Activated CD4-positive, alpha-beta memory T cell treated with anti-CD3 and anti-CD28 coated beads for 36 hours (primary cell): ENCODE measurements at places on chromosomes 2 and 18.

DNA sequence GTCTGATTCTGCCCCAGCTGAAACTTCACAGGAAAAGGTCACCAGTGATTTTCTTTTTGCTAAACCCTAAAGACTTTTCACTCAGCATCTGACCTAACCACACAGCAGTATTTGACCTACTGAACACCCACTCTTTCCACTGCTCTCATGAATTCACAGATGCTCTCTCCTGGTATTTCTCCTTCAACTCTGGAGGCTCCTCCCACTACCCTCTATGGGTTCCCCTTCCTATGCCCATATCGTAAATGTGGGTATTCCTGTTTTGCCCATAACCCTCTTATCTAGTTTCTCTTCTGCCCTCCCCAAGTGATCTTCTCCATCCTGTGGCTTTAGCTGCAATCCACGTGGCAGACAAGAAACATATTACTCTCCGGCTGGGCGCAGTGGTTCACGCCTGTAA lies 7.6 kb downstream of the PLEKHM3 start:
- peak; percentile 10 for DNase-seq

- no peak for DNase-seq
Measured at GRCh38 chr2:223487214-223487846, 114.8 kb downstream of the SCG2 start.

DNA sequence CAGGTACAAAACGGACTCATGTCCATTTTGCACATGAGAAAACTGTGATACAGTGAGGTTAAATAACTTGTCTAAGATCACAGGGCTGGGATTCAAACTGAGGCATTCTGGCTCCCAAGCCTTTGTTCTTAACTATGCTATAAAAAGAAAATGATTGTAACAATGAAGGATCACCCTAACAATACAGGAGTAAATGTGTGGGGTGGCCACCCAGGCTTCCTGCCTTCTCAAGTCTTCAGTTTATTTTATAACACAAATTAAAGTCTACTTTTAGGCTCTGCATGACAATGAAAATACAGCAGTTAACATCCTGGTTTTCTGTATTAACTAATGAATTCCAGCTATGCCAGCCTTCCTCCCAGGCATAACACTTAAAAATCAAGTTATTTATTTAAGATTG lies 7.6 kb downstream of the WDFY1 start:
- DNase-seq: no peak

- DNase-seq: no peak
Measured at GRCh38 chr18:332721-333510, 65.1 kb upstream of the THOC1 start.

- DNase-seq: no peak
Measured at GRCh38 chr18:72444798-72445155, 99.4 kb downstream of the CBLN2 start.

DNA sequence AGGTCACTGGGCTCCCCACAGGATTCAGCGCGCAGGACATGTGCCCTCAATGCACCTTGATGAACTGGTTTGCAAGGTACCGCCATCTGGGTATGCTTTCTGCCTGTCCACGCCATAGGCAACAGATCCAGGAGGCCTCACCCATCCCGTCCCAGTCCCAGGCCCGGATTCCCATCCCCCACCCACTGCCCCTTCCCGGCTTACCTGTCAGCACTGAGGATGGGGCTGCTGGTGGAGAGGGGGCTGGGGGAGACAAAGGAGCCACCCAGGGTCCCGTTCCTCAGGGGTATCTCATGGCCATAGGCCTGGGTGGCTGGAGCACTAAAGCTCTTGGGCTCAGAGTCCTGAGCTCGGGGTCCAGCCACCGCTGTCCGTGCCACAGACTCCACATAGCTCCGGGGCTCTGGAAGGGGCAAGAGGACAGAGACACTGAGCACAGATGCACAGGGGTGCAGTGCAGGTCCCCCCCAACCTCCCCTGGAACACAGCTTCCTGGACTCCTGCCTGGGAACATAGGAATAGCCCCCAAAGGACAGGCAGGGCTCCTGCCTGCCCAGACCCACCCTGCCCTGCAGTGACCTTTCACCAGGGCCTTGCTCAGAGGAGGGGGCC lies 181.2 kb downstream of the TNS1 start:
- no peak for DNase-seq

DNA sequence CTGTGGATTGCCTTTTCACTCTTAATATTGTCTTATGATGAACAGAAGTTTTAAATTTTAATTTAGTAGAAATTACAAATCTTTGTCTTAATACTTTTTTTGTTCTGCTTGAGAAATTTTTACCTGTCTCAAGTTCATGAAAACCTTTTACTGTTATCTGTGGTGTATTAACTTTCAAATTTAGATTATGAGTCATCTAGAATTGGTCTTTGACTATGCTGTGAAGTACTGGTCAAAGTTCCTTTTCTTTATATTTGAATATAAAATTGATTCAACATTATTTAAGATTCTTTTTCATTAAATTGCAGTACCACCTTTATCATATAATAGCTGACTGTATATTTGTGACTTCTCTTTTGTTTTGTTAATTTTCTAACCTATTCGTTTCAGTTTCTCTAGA lies 1385.5 kb upstream of the ZEB2 start:
- DNase-seq: no peak

GRCh38 chr2:95289253-95289652 lies 7.9 kb upstream of the KCNIP3 start:
- DNase-seq: no peak

DNA sequence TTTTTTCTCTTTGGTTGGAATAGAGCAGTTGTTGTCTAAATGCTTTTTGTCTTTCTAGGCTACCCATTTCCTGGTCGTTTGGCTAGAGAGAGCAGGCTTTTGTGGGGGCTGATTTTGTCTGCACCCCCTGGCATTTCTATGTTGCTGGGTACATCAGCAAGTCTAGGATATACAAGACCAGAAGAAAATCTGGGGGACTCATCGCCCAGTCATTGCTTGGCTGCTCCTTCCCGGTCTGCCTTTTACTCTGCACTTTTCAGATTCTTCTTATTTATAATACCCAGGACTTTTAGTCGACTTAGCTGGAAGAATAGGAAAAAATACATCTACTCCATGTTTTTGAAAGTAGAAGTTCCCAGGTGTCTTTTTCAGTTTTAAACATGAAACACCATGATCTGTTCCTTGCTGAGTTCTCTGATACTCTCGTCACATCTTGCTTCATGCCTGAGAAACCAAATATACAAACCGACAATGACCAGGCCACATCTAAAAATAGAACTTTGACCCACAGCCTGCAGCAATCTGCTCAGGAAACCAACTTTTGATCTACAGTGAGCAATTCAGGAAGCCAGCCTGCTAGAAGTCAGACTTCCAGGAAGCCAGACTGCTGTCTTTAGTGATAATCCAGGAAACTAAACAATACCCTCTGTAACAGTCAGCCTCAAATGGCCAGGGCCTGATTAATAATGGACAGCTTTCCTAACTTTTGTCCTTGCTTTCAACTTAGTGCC lies 163.8 kb upstream of the MEX3C start:
- DNase-seq: no peak

DNA sequence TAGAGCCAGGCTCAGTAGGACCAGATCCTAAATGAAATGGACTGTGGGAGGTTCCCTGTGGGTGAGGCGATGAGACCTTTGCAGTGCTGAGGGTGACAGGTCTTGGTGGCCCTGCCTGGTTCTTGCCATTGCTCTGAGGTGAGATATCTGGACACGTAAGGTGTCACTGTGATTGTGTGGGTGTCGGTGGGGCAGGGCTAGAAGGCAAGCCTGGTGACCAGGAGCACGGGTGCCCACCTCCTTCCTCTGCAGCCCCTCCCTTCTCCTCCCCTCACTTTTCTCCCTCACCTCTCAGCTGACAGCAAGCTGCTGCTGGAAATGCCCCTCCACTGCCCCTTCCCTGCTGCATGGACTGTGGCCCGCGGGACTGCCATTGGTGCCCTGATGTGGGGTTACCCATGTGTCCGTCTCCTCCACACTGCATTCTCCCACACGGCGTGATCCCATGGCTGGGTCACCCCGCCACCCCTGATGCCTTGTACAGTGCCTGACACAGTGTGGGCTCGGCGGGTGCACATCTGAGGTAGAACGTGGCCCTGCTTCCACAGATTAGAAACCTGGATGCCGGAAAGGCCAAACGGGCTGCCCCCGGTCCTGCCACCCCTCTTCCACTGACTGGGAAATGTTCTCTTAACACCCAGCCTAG lies 55.6 kb upstream of the FOSL2 start:
- no peak for DNase-seq

- no peak for DNase-seq
Measured at GRCh38 chr2:238225121-238225520, 14.7 kb downstream of the HES6 start.

- no peak for DNase-seq
Measured at GRCh38 chr2:150809103-150809502, 321.6 kb upstream of the RND3 start.

GRCh38 chr18:57624988-57625387 lies 3.4 kb upstream of the NARS1 start:
- DNase-seq: no peak

GRCh38 chr2:61167579-61167978 lies 5.6 kb downstream of the C2orf74 start:
- no peak for DNase-seq

GRCh38 chr2:239440511-239440959 lies 39.7 kb upstream of the HDAC4 start:
- DNase-seq: no peak

- DNase-seq: peak; percentile 89
Measured at GRCh38 chr2:26184555-26185303, 11.8 kb downstream of the GAREM2 start.

GRCh38 chr2:109685453-109685852 lies 71.3 kb downstream of the SOWAHC start:
- no peak for DNase-seq

DNA sequence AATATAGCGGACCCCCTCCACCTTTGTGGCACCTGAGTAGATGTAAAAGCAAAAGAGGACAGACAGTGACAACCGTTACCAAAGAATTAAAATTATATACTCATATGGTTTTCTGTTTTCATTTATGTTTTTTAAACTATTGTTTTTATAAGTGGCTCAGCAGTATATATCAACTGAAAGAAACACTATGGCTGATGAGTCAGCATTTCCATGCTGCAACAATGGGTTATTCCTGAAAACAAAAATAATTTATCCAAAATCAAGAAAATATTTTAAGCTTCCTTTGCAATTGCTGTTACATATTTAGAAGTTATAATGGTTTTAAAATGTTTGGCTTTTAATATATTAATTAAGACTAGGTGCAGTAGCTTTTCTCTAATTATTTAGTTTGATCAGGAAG lies 17.7 kb downstream of the MRPS9 start:
- no peak for DNase-seq

DNA sequence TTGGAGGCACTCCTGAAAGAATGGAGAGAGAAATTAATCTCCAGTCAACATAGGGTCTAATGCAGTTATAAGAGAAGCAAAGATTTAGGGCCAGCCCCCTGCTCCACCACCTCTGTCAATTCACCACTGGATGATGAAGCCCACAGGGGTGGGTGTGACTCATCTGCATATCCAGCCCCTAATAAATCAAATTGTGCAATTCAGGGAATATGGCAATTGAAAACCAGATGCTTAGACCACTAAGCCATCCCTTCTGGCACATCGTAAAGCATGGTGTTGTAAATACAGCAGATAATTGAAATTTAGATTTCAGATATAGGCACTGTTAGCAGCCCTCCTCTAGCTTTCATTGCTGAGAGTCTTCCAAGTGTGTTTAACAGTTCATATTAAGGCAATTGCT lies 541.4 kb downstream of the PARD3B start:
- no peak for DNase-seq

DNA sequence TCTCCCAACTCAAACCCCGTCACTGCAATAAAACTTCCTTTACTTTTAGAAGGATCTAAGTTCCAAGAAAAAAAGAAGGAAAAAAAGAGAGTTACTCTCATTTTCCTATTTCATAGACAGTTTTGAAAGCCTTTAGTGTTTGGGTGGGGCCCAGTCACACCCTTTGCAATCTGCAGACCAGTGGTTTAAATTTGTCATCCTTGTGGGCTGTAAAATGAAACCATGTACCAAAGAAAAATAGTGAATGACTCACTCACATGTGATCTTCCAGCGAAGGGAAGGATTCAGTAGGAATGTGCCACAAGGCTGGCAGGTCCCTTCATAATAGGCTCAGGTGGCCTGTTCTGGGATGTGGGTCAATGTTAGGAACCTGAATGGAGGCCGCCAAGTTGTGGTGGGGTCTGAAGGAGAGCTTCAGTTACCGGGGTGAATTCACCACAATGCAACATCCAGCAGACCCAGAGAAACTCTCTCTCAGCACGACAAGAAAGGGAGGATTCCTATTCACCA lies 28.3 kb downstream of the ANXA4 start:
- peak; percentile 42 for DNase-seq

GRCh38 chr2:149420053-149420963 lies 89.9 kb downstream of the LYPD6 start:
- no peak for DNase-seq

DNA sequence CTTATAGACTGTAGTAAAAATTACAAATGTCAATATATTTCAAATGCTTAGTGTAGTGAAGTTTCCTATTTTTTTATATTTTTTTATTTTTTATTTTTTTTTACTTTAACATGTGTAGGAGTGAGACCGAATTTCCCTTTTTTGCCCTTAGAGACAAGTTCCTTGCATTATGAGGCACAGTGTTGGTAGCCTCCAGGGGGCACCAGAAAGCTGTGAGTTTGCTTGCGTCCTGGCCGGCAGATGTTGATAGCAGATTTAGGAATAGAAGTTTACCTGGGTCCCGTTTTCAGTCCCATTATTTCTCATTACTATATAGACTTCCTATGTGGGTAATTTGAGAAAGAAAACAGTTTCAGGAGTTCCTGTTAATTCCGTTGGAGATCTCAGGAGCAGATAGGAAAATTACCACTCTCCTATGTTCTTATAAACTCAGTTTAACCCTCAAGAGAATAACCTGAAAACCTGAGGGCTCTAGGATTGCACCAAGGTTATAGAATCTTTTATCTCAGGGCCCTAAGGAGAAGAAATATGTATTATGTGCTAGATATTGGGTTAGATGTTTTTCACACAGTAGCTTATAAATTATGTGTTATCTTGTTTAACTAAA lies 157.5 kb upstream of the SESTD1 start:
- peak; percentile 66 for DNase-seq

- DNase-seq: no peak
Measured at GRCh38 chr18:49081511-49082155, 130.9 kb upstream of the SMAD7 start.

DNA sequence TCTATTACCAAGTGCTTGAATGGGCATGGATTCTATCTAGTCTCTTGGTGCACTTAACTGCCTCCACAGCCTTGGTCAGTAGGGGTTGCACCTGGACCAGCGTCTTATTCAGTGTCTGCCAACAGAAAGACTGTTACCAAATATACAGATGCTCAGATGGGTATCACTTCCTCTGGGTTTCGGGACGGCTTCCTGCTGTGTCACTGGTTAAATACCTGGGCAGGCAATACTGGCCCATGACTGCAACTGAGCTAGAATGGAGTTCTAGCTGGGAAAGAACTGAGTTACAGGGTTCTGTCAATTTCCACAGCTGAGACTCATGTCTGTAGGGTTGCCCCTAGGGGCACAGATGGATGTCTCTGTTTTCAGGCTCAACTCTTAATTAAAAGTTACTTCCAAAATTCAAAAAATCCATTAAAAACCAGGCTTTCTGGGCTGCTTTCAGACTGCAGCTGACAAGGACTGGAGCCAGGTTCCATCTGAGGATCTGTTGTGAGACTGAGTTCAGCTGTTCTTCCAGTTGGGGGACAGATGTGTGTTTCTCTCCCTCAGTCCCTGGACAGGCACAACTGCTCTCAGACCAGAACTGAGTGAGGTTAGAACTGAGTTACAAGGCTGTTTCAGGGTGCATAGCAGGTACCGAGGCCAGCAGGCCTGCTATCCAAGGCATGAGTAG lies 789.6 kb upstream of the SLC8A1 start:
- DNase-seq: no peak

GRCh38 chr2:104863146-104863467 lies 9.2 kb downstream of the POU3F3 start:
- no peak for DNase-seq
